ENCODE measurements at places on chromosomes 11 and 22.
A peak's percentile ranks its signal among the peaks of the same experiment; 100 is the strongest.

DNA sequence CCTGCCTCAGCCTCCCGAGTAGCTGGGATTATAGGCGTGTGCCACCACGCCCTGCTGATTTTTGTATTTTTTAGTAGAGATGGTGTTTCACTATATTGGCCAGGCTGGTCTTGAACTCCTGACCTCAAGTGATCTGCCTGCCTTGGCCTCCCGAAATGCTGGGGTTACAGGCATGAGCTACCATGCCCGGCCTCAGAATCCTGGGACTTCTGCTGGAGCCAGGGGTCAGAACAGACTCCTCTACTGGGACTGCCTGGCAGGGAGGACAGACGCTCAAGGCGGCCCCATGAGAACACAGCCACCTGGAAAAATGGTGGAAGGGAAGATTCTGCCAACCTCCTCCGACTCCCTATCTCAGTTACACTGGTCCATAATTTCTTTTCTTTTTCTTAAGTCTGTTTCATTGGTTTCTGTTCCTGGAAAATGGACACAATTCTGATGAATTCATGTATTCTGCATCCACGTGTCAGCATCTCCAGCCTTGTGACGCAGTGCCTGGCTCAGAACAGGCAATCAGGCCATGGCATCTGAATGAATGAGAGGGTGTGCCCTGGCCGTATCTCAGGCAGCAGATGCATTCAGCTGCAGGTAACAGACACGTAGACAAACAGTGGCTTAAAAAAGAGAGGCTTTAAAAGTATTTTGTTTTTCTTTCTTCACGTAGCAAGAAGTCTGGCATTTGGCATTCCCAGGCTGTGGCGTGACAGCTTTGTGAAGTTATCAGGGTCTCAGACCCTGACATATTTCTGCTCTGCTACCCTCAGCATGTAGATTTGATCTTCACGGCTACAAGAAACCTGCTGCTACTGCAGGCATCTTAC is 4.8 kb downstream of the SMIM38 start:
- no peak for DNase-seq

GRCh38 chr22:17773606-17774205 is 563 bp downstream of the BID start:
- DNase-seq = no peak

GRCh38 chr22:20590477-20591294 is 83.3 kb downstream of the MED15 start:
- no peak for DNase-seq

- DNase-seq = no peak
These were observed 4.3 kb downstream of the IL2RB start for GRCh38 chr22:37145180-37146050.

DNA sequence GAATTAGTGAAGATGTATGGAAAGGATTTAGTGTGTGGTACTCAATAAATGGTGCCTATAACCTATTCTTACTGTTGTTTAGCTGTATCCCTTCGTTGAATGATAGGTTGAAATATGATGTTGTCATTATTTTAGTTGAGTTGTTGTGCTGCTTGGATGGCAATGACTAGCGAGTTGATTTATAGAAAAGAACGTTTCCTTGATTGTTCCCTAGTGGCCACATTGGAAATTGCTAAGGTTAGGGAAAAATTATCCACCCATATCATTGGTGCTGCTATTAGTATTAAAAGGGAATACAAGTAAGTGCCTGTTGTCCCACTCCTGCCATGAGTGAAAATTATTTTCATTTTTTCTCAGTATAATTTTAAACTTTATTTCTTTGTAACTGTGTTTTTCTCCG is 14.5 kb downstream of the EMSY start:
- peak; percentile 4 for DNase-seq

DNA sequence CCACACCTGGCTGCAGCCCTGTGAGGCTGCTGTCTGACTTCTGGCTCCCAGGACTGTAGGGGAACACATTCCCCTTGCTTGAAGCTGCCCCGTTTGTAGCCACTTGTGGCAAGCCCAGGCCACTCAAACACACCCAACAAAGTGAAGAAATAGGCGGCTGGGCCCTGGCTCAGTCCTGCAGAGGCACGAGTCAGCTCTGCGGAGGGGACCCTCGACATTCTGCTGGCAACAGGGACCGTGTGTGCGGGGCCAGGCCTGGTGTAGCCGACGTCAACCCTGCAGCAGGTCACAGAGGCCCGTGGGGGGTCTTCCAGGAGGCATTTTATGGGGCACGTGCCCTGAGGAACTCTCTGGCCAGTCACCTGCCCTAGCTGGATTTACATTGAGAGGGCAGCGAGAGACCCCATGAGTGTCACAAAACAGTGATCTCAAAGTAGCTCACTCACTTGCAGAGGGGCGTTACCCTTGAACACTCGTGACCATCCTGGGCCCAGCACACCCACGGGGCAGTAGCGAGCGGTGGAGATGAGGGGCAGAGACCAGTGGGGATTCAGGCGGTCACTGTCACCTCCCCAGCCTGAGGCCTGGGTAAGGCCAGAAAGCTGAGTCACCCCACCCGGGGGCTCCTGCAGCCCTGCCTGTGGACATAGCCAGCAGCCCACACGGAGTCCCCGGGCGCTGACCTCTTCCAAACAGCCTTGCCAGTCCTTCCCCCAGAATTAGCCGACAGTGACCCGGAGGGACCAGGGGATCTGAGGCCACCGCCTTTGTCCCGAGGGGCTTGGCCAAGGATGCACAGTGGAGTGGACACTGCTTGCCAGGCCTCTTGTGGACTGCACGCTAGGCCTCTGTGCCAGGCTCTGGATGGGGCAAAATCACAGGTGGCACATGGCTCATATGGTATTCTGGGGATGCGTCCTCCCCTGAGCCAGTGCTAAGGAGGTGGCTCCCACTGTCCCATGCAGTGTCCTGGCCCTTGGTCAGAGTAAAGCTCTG is 139.5 kb downstream of the CTTN start:
- DNase-seq = no peak

DNA sequence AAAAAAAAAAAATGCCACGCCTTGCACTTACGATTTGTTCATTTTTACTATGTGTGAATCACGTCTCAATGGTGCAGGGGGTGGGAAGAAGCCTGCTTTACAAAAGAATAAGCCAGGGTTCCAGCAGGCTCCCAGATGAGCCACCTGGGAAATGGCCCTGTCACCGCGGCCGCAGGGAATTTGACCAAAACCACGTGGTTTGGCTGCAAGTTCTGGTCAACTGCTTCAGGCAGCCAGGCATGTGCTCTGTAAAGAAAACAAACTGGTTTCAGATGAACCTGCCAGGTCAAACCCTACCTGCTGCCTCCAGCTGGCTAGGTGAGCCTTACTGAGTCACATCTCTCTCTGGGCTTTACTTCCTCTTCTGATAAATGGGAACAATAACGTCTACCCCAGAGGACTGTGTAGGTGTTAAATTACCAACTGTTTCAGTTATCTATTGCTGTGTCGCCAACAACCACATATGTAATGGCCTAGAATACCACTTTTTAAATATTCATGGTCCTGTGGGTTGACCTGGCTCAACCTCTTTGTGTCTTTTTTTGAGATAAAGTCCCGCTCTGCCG is 30.5 kb upstream of the GCAT start:
- no peak for DNase-seq

DNA sequence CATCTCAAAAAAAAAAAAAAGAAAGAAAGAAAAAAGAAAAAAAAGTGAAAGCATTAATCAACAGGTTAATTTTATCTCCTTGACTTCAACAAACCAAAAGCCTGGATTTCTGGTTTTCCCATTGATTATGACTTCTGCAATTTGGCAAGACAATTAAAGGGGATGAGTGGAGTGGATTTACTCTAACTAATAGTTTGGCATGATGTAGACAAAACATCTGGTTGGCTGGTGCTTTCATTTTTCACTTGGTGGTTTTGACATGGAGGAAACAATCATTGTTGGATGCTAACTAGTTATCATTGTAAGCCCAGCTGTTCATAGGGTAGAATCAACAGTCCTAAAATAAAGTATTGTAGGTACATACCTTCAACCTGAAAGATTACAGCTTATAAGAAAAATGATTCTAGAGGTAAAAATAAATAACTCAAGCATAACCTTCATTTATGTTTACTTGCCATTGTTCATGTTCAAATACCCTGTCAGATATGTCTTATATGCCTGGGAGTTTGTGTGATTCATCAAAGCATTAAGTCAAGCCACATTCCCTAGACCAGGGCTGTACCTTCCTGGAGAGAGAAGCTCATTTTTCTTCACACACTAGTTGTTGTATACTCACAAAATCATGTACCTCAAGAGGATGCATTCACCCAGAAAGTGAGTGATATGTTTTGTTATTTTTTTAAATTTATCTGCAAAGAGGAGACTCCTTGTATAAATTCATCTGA is 15.1 kb downstream of the FIBIN start:
- DNase-seq = no peak

DNA sequence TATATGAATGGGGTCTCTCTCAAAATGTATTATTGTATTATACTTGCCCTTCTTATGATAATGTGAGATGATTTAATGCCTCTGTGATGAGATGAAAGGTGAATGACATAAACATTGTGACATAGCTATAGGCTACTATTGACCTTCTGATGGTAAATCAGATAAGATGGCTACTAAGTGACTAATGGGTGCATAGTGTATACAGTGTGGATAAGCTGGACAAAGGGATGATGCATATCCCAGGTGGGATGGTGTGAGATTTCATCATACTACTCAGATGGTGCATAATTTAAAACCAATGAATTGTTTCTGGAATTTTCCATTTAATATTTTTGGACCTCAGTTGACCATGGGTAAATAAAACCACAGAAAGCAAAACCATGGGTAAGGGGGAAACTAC is 243.5 kb downstream of the SBF2 start:
- no peak for DNase-seq

DNA sequence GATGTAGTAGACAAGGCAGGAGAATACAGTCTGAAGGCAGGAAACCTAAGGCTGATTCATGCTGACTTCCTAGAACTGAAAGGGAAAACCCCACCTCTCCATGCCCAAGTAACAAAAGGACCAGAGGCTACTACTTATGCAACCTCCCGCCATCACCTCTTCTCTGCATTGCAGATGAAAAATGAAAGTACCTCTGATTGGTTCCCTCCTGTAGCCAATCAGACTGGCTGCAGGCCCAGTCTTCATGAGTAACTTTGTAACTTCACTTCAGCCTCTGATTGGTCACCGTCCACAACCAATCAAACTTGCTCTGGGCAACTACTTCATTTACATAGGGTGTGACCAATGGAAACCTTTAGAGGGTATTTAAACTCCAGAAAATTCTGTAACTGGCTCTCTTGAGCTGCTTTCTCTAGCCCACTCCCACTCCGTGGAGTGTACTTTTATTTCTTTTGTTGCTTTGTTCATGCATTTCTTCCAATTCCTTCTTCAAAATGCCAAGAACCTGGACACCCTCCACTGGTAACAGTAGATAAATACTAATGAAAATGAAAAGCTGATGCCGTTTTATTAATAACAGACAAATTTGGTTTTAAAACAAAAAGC is 5.2 kb upstream of the MAP6 start:
- DNase-seq = no peak

DNA sequence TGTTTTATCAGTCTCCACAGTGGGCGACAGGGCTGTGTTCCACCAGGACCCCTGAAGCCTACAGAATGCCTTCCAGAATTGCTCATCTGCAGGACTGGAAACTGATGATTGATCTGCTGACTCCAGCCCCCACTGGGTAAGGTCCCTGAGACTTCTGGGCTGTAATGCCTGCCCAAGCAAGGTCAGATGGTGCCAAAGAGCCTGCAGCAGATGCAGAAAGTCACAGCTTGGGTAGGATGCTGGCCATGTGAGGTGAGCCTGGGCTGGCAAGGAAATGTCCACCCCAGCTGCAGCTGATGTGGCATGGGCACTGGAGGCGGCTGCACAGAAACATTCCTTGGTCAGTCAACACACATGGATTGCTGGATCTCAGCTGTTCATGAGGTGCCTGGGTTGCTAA is 30.9 kb downstream of the LRRC32 start:
- DNase-seq = no peak

- DNase-seq = peak; percentile 71
These were observed 38.7 kb upstream of the RCN1 start for GRCh38 chr11:32052215-32052614.

- no peak for DNase-seq
These were observed 21.4 kb downstream of the KCNQ1 start for GRCh38 chr11:2466069-2466801.

DNA sequence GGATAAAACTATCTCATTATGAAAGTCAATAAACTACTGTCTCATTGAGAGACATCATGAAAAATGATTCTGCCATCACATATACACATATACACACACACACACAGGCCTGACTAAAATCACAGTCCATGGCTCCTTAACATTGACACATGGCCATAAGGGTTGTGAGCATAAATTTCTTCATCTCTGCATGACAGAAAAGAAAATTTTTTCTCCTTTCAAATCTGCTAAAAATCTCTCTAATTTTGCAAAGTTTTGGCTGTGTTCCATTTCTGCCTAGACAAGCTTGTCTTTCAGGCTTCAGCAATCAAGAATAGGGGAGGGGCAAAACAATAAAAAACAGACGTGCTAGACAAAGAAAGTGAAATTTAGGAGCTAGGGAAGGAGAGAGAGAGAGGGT is 324.5 kb downstream of the LRRC4C start:
- no peak for DNase-seq

GRCh38 chr11:64185693-64186491 is at the start of gene STIP1:
Gene STIP1, plus strand, starts transcription at chr11:64186171. Its CDS starts 91 bp downstream, at chr11:64186262.
- peak; percentile 99 for DNase-seq

DNA sequence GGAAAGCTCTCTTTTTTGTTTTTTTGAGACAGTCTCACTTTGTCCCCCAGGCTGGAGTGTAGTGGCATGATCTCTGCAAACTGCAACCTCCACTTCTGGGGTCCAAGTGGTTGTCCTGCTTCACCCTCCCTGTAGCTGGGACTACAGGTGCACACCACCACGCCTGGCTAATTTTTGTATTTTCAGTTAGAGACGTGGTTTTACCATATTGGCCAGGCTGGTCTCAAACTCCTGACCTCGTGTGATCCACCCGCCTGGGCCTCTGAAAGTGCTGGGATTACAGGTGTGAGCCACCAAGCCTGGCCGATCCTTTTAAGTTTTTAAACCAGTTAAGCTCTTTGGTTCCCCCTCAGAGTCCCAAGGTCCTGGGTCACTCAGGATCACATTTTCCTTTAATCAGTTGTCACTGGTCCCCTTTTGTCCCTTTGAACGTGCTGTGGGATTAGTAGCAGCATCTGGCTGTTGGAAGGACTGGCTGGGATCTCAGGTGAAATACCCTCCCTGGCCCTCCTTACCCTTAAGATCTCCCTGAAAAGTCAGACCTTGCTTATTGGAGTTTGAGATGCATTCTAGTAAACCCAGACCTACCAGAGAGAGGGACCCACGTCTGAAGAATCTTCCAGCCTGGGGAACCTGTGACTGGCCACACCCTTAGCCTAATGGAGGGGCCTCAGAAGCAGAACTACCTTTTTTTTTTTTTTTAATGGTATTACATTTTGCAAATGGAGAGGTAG is 8.1 kb downstream of the MALAT1 start:
- no peak for DNase-seq

DNA sequence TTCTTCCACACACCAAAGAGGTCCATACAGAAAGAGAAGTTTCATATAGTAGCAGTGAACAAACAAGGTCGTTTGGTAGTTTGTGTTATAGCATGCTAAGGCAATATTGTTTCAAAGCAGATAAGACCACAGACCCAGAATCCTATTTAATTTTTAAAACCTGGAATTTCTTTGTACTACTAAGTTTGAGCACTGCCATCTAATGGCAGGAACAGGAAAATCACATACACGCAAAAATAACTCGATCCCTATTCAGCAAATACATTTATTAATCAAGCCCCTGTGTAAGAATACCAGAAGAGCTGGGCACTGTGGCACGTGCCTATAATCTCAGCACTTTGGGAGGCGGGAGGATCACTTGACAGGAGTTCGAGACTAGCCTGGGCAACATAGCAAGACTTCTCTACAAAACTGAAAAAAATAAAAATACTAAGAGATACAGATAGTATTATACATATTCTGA is 2.9 kb upstream of the BTBD10 start:
- peak; percentile 46 for DNase-seq

- DNase-seq = no peak
These were observed 21.0 kb upstream of the TMEM123 start for GRCh38 chr11:102473543-102473942.
